ENCODE measurements at places on chromosomes 6 and 20.

GRCh38 chr6:142118328-142118727 is 14.4 kb upstream of the GJE1 start:
- DNase-seq: no peak

DNA sequence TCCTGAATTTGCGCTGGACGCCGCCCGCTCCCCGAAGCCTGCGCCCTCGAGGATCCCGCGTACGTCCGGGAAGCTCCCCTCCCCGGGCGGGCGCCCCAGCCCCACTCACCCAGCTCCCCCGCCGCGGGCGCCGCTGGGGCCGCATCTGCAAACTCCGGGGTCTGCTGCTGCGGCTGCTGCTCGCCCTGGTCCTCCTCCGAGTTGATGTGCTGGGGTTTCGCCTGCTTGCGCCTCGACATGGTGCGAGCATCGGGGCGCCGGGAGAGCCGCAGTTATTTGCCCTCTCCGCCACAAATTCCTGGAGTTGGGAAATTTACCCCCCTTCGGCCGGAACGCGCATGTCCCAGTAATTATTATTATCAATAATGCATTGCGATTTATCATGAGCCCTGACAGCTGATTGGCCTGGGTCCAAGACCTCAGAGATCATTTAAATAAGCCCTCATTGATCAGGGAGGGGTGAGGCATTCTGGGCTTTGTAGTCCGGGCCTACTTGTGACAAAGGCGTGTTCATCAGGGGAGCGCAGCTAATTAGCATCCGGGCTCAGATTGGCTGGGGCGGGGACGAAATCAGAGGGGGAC is at the start of gene SALL4:
Gene SALL4 (minus strand): TSS at position 352 of the 582 bp plus-strand sequence. CDS start 113 bp downstream, at position 239.
- DNase-seq: no peak

DNA sequence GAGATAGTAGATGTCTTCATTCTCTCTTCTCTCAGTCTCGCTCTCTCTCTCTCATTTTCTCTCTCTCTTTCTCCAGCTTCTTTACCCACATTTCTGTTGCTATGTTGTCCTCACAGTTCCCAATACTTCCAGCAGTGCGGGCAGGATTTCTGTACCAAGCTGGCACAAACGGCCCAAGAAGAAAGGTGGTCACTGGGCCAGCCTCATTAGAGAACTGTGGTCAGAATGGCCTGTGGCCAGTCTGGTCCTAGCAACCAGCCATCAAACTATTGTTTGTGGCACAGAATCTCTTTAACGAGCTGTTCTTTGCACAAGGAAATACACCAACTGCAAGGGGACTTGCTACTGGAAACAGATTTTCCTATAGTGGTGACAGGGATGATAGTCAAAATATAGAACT is 81.3 kb downstream of the SEL1L2 start:
- DNase-seq: no peak

- no peak for DNase-seq
These were observed 28.1 kb upstream of the PNPLA1 start for GRCh38 chr6:36241728-36242127.

DNA sequence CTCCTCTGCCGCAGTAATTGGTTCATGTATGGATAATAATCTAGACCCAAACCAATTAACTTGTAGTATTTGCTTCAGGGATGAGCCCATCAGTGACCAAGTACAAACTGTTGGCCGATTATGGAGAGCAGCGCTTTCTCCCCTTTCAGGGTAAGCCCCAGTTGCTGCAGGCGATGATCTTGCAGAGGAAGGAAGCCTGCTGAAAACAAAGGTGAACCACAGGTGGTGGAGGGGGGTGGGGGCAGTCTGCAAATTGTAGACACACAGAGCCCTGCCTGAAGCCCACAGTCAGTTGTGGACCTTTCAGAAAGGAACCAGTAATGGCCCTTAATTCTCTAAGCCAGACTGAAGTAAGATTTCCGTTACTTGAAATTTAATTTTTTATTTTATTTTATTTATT is 167.9 kb upstream of the JARID2 start:
- DNase-seq: no peak

DNA sequence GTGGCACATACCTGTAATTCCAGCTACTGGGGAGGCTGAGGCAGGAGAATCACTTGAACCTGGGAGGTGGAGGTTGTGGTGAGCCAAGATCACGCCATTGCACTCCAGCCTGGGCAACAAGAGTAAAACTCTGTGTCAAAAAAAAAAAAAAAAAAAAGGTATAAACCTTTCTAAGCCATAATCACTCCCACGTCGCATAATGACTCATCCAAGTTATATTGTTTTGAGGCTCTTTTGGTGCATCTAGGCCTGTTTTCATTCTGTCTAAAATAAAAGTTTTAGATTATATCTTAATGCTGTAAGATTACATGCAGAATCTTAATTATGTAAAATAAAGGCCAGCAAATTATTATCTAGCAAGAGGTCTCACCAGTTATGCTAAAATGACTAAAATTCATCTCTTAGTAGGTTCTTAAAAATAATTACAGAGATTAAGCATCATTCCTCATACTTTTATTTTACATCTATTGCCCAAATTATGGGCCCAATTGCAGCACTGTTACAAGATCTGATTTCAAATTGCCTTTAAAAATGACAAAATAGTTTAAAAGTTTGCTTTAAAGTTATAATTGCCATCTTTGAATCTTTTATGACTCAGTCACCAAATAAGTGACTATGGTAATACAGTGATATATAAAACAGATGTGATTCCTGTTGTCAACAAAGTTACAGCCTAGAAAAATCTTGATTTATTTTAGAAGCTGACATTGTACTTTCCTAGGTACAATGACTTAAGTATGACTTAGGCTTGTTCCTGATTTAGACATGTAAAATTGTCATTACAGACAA is 10.4 kb upstream of the SUMO4 start:
- DNase-seq: no peak

- DNase-seq: no peak
These were observed 2.6 kb downstream of the MPIG6B start for GRCh38 chr6:31725502-31726350.

DNA sequence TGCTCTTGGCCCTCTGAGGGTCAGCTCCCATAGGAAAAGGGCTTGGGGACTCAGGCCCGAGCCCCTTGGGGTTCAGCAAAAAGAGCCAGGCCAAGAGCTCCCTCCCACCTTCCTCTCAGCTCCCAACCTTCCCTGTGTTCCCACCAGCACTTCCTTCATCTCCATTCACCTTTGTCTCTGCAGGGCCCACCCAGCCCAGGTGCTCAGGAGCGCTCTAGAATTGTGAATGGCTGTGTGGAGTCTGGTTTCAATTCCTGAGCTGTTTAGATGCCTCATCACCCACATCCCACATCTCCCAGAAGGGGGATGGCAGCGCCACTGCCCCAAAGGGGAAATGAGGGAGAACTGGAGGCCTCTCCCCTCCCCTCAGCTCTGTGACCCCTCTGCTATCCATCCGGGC is 7.7 kb downstream of the GRM4 start:
- no peak for DNase-seq

DNA sequence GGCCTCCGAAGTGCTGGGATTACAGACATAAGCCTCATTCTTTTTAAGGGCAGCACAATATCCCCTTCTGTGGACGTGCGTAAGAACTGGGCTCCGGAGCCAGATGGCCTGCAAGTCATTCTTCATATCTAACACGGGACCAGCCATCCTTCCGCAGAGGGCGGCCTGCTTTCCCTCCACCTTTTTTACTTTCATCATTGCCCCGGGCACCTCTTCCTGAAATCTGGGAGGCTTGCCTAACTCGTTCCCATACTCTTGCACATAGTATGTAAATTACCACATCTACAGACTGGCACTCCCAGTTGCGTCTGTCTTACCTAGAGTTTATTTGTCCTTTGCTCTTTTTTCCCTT is 29.9 kb upstream of the SLC23A2 start:
- no peak for DNase-seq

DNA sequence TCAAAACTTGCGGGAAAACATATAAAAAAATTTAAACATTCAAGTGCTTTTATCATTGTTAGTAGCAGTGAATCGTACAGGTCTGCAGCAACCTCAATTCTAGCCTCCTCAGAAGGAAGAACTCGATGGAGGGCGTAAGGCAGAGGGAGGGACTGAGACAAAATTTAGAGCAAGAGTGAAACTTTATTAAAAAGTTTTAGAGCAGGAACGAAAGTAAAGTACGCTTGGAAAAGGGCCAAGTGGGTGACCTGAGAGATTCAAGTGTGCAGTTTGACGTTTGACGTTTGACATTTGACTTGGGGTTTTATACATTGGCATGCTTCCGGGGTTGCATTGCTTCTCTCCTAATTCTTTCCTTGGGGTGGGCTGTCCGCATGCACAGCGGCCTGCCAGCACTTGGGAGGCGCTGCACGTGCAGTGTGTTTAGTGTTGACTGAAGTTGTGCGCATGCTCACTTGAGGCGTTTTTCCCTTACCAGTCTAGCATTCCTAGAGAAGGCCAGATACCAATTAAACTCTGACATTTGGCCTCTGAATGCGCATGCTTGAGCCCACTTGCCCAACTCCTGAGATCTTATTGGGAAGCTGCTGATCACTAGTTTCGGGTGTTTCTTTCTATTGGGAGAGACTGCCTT is 82.6 kb downstream of the TBX18 start:
- DNase-seq: no peak

DNA sequence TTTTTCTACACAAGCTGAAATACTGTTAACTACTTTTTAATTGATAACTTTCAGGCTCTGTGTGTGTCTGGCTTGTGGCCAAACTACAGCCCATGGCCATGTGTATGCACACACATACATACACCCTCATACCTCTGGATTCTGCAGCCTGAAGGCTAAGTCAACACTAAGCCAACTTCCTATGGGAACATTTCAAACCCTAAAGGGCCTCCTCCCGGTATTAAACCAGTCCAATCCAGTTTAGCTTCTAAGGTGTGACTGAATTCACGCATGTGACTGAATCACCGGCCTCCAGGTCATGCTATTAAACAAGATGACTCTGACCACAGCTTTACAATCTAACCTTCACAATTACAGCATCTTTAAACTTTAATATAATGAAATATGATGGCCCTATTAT is 20.7 kb upstream of the DST start:
- DNase-seq: no peak

DNA sequence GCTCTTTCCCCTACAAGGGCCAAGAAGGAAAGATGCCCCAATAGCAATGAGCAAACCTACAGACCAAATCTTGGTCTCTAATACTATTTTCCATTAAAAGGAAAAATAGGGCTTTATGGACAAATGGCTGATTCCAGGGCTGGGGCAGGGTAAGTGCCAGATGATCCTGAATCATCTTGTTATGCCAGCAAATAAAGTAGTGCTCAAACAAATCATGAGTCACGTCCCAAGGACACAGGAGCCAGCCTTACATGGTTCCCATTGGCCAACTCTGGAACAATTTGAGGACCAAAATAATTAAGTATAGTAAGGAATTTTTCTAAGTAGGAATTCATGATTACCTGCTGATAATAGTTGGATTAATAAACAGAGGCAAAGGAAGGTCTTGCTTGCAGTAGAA is 53.2 kb upstream of the NKX2-4 start:
- no peak for DNase-seq

DNA sequence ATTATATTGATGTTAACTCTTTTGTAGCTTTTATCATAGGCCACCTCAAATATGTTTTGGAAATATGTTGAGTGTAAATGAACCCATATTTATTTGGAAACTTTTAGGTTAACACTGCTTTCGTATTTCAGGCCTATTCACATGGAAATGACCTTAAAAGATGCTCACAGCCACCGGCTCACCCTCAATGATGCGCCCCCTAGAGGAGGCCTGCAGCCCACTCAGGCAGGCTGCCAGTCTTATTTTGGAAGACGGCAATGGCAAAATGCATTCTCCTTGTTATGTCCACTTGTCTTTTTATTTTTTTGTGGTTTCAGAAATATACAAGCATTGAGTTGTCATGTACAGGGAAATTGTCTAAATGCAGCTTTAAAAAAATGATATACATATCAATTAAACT is 869.7 kb downstream of the PHF3 start:
- no peak for DNase-seq

DNA sequence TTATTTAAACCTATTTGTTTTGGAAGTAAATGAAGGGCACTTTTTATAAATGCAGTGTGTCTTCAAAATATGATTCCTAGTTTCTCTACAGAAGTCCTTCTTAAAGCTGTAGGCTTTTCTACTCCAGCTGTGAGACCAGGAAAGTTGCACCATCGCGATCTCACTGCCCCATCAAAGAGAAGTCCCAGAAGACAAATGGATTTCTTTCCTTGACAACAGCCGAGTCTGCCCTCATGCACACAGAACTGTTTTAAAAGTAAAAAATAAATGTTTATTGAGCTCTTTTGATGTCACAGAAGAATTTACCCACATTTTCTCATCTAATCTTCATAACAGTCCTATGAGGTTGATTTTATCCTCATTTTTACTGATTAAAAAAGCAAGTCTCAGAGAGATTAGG is 324.4 kb upstream of the NT5E start:
- DNase-seq: no peak

DNA sequence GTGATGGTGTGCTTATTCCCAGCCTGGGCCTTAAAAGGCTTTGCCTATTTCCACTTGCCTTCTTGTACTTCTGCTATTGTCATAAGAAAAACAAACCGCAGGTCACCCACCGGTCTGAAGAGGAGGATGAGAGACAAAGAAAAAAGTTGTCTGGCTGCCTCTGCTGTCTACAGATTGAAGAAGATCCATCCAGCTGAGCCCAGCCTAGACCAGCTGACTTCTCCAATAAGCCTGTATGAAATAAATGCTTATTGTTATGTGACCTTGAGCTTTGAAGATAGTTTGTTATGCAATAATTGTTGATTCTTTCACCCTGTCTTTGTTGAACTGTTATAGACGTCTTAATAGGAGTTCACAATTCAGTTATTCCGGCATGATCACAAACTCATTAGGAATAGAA is 223.8 kb upstream of the PRSS16 start:
- DNase-seq: no peak

DNA sequence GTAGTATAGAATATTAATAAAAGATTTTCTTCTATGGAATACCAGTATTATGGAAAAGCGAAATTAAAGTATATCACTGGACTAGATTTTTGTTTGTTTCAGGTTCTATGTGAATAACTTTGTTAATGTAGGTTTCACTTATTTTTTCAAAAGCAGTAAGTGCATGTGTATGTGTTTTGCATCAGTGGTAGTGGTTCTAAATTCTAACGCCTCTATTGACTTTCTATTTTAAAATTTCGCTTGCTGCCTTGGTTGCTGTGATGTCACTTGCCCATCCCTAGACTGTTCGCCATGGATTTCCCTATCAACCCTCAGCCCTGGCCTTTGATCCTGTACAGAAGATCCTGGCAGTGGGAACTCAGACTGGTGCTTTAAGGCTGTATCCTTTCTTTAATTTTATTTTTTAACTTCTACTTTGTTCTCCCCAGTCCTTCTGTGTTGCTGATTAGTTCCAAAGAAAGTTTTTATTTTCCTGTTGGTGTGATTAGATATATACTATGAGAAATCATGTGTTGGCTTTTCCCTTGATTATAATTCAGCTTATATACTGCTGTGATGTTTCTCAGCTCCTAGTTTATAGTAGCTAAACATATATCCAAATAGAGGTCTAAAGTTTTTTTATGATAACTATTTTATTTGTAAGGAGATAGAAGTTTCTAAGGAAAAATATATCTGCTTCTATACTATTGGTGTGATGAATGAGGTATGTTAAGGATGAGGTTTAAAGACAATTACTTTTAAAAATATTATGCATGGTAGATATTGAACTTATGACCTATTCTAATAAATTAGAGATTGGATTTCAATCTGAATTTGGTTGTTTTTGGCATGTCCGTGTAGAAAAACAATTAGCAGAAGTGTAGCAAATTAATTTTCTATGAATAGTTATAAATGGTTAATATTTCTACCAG is 1.7 kb downstream of the STXBP5 start:
- no peak for DNase-seq

GRCh38 chr20:50200482-50201104 is 10.0 kb downstream of the CEBPB start:
- no peak for DNase-seq

GRCh38 chr6:106422534-106422933 is 62.0 kb downstream of the CRYBG1 start:
- DNase-seq: no peak

- DNase-seq: no peak
These were observed 40.1 kb downstream of the SLC24A3 start for GRCh38 chr20:19252451-19253120.
